Endothelial cell (in vitro differentiated cells): ENCODE measurements at places on chromosomes 13 and 19. TPM values are rescaled to one million over a fixed set of nuclear protein-coding genes. Genes with fewer than 3 reads are reported as not detected.

ZNF765 gene
- 17.8 TPM for total RNA-seq

TMEM238 gene
- total RNA-seq, result 0.64 TPM

WDR88 gene
- not detected for total RNA-seq

SHD gene
- 0.90 TPM for total RNA-seq

MYH14 gene
- not detected for total RNA-seq

FAM187B gene
- not detected for total RNA-seq

MPV17L2 gene
- 17.7 TPM for total RNA-seq

- DNase-seq, result no peak
These were observed 1.4 kb upstream of the CD37 start for GRCh38 chr19:49333811-49334288.

- no peak for DNase-seq
These were observed 31.9 kb downstream of the ZNF726 start for GRCh38 chr19:23946569-23946968.

DNA sequence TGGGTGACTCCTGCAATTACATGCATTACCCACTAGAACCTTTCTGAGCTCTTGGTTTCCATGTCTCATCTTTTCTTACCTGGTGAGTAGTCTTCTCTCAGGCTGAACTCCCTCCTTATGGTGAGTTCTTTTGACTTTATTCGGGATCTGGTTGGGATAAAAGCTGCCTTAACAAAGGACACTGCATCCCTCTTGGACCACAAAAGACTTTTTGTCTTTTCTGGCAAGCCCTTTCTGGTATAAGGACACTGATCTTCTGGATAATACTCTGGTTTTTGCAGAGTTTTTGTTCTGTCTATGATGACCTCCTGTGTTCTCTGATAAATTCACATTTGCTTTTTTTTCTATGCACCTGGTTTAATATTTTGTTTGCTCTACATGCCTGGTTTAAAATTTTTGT lies 66.7 kb downstream of the SLITRK1 start:
- no peak for DNase-seq

GRCh38 chr19:34391813-34392212 lies 12.4 kb upstream of the PDCD2L start:
- DNase-seq, result no peak

GRCh38 chr13:46598140-46598819 lies 45.3 kb downstream of the LRCH1 start:
- DNase-seq, result peak; percentile 14

- DNase-seq, result no peak
These were observed 2.4 kb downstream of the PIK3R2 start for GRCh38 chr19:18155095-18156087.

DNA sequence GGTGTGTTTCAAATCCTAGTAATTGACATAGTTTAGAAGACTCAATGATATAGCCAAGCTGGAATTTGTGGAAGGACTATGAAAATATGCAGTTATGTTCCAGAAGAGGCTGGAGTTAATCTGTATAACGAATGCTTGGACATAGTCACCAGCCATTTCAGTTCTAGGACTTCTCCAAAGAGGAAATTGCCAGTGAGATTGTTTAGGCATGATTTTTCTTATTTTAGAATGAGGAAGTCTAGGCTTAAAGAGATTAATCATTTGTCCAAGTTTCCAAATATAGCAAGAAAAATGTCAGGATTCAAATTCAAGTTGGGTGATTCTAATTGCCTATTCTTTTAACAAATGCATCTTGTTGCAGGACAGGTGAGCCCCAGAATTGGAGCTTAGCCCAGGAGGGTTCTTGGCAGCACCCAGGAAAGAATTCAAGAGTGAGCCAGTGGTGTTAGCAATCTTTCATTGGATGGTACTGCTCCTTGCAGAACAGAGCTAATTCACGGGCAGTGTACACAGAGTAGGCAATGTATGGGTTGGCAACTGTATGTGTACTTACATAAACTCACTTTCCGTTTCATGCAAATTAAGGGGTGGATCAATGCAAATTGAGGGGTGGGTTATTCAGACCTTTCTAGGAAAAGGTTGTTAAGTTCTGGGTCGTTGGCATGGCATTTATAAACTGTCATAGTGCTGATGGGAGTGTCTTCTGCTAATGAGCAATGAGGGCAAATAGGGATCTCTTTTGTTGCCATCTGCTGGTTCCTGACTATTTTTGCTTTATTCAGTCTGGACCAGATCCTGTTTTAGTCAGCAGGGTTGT lies 763.1 kb upstream of the SLITRK1 start:
- no peak for DNase-seq

DNA sequence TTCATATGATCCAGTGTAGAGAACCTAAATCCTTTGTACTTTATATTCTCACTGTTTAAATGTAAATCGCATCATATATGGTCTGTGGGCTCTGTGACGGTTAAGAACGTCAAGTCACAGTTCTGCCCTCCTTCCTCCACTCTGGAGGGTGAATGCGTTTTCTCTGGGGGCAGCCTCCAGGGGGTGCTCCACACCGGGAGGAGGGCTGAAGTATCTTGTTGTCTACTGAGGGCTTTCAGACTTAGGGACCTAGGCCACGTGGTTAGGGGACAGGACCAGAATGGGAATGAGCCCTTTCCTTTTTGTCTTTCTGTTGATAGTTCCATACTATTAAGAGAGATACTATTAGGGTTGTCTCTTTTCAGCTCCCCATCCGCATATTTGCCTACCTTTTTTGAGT lies 504.9 kb downstream of the FGF9 start:
- no peak for DNase-seq

GRCh38 chr13:46778890-46779289 lies 18.1 kb downstream of the ESD start:
- DNase-seq, result no peak

DNA sequence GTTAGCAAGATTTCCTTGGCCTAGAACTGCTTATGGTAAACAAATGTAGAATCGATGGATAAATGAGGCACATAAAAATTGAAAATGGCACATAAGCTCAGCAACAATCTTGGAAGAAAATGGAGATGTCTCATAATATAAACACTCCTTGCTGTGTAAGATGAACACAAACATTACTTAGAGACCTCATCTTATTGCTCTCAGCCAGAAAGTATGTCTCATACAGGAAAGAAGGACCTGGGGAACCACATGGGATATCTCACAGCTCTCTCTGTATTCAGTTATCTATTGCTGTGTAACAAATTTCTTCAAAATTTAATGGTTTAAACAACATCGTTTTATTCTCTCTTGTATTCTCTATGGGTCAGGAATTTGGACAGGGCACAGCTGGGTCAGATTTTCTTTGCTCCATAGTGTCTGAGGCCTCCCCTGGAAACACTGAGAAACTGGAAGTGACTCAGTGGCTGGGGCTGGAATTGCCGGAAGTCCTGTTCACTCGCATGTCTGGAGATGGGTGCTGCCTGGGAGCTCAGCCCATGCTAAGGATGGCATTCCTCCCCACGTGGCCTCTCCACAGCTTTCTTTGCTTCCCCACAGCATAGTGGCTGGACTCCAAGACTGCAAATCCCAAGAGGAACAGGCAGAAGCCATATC lies 105.1 kb downstream of the NUFIP1 start:
- no peak for DNase-seq

DNA sequence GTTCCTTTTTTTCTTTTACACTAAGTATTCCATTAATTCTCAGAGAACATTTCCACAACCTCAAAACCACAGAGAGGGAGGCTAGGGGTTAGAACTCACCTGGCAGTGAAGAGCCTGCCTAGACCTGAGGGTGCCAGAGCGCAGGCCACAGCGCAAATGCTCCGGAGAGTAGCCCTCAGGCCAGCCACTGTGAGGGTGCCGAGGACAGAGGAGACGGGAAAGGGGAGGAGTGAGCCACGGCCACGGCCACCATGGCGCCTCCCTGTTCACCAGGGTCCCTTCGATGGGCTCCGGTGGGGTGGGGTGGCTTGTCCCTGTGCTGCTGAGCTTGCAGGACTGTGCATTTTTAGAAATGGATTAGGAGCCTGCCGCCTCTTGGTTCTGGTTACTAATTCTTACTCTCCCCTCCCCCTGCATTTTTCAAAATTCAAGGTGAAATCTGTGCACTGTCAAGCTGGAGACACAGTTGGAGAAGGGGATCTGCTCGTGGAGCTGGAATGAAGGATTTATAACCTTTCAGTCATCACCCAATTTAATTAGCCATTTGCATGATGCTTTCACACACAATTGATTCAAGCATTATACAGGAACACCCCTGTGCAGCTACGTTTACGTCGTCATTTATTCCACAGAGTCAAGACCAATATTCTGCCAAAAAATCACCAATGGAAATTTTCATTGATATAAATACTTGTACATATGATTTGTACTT lies 58.8 kb downstream of the GGACT start:
- DNase-seq, result no peak

DNA sequence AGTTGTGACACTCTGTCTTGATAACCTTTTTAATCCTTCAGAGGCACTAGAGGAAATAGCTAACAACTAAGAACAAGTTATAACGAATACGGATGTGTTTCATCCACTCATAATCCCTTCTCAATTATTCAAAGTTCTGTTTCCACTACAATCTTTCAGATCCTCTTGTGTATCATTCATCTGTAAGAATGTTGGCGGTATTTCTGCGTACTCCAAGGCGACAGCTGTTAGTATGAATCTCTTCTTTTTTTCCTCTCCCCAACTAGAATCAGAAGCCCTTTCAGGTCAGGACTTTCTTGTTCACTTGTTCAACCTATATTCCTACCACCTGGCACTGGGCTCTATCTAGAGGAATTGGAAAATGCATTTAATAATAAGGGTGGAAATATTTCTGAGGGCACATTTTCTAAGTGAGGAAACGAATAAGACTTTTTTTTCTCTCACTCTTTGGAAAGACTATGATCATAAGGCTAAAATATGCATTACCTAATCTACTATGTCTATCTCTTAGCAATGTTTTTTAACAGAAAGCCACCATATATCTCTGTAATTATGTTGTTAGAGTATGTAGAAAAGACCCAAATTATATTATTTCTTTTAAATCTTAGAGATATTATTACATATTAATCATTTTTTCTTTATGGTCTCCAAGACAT lies 492.9 kb downstream of the PCDH20 start:
- no peak for DNase-seq

- DNase-seq, result no peak
These were observed 42.2 kb downstream of the IFT88 start for GRCh38 chr13:20609145-20609544.

DNA sequence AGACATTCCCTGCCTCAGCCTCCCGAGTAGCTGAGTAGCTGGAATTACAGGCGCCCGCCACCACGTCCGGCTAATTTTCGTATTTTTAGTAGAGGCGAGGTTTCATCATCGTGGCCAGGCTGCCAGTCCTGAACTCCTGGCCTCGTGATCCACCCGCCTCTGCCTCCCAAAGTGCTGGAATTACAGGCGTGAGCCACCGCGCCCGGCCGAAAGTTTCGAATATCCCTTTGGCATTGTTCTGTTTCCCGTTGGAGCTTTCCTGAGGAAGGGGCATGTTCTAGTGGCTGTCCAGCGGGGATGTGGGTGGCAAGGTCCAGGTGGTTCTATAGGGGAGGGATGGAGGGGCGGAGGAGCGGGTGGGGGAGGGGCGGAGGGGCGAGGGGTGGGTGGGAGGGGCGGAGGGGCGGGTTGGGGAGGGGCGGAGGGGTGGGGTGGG lies 2.1 kb upstream of the BSG start:
- DNase-seq, result no peak

GRCh38 chr13:51619614-51620013 lies 35.4 kb downstream of the WDFY2 start:
- no peak for DNase-seq

DNA sequence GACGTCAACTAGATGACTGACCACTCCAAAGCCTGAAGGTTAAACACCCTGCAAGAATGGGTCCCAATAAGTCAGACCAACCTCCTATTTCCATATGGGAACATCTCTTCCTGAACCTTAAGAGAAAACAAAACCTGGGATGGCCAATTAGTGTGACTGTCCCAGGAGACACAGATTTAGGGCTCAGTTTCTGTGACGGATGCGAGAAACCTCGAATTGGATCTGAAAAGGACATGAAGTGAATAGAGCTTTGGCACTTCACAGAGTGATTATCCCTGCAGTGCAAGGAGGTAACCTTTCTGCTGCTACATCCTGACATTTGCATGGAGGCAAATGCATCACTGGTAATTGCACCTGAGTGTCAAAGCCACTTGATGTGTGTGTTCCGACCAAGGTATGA lies 442.2 kb upstream of the KLF12 start:
- no peak for DNase-seq

DNA sequence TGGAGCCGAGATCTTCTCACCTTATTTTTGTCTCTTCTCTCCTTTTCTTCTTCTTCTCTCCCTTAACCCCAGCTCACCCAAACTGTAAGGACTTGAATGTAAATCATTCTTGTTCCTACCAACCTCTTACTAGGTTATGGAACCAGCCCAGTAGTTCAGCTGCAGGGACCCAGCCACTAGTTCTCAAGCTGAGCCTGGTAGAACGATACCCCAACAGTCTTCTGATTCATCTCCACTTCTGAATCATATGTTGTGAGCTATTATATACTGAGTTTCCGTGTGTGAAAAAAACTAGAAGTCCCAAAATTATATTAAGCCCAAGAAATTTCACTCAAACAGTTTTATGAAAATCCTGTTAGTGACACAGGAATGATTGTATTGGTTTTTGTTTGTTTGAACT lies 67.7 kb downstream of the DCT start:
- no peak for DNase-seq

DNA sequence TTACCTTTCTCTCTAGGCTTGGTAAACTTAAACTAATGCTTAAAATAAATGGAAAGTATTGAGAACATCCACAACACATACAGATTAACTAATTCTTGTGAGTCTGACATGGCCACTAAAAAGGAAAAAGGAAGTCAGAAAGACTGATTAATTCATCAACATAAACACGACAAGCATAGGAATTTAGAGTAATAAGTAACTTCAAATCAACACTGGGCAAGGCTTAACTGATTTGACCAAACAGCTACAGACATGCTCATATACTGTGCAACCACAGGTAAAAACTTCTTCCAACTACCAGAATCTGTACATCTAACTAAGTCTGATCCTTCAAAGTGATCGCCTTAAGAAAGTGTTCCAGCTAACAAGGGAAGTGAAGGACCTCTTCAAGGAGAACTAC lies 20.5 kb downstream of the UGGT2 start:
- DNase-seq, result no peak

DNA sequence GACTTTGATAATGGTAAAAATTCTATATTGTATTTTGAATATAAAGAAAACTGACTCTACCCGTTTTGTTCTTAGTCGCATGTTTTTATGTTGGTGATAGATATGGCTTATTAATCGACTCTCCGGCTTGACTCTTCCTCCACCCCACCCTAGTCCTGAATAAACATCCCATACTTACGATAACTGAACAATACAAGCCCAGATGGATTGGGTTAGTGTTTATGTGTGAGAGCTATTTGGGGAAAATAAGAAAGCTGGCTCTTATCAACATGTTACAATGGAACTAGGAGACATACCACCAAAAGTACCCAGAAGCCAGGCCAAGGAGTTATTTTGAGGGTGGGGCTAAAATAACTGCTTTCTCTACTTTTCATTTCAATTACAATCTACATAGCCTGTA lies 796.3 kb downstream of the DIAPH3 start:
- DNase-seq, result no peak

- no peak for DNase-seq
These were observed 68.3 kb upstream of the MYO16 start for GRCh38 chr13:108561149-108561548.

GRCh38 chr13:43744261-43745031 lies 42.3 kb downstream of the ENOX1 start:
- no peak for DNase-seq
